Stimulated activated CD4-positive, alpha-beta T cell treated with anti-CD3 and anti-CD28 coated beads, Interleukin-2, amount 100 ng/mL, for 48 hours (primary cell): ENCODE measurements at places on chromosomes 7 and 10.
A peak's percentile ranks its signal among the peaks of the same experiment; 100 is the strongest.

DNA sequence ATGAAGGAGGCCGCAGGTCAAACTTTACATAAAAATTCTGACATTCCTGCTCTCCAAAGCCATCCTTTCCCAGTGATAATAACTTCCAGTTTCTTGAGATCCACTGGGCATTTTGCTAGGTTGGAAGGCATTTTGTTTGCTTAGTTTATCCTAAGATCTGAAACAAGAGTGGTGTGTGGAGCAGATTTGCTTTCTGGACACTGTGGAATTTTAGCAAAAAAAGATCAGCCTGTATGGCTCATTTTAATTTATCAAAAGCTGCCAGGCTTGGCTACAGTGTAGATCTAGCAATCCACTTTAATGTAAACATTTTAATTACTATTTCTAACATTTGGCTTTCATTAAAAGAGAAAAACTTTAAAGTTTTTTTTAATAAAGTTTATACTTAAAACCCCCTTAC is 124.8 kb downstream of the SAMD9 start:
- no peak for DNase-seq

DNA sequence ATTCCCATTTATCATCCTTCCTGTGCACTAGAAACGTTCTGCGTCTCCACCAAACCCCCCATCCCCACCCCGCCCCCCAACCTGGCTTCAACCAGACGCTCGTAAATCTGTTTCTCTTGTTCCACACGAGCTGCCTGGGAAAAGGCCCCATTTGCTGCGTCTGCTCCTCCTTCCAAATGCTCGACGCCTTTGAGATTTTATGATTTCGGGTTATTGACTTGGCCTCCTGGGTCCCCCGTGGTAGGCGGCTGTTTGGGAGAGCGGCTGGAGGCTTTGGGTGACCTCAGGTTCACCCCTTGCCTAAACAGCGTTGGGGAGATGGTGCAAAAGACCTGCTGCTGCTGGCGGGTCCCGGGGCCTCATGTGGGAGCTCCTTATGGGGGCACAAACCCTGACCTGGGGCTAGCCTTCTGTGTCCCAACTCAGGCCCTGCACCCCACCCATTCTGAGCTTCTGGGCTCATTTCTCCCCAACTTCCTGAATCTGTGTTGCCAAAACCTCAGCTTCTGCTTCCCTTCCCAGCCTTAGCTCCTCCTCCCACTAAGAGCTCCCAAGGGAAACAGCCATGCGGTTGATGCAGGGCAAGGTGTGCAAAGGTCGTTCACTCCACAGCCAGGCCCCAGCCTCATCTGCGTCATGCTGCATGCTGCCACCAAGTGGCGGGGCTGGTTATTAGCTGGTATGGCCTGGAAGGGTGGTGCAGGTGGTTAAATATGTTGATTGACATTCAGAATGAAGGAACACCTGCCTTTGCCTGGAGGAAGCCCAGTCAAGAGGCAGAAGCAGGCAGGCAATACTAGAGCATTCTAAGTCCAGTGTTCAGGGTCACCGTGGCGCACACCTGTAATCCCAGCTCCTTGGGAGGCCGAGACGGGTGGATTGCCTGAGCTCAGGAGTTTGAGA is 49.1 kb upstream of the ELN start:
- peak; percentile 6 for DNase-seq

GRCh38 chr7:157932498-157933218 is 595.9 kb downstream of the DNAJB6 start:
- no peak for DNase-seq

DNA sequence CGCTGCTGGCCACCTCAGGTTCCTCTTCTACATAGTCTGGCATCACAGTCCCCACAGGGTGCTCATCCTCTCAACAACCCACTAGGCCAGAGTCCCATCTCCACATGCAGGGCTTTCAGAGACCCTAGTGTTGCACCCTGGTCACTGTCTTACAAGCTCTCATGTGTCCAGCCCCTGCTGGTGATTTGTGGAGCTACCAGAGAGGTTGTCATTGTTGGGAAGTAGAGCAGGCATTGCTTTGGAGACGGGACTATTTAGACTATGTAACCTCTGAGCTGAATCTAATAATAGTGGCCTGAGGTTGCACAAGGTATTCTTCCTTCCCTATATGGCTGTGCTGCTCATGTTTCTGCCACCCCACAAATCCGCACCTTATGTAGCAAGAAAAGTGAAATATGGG is 135.3 kb upstream of the VWC2 start:
- DNase-seq: no peak

DNA sequence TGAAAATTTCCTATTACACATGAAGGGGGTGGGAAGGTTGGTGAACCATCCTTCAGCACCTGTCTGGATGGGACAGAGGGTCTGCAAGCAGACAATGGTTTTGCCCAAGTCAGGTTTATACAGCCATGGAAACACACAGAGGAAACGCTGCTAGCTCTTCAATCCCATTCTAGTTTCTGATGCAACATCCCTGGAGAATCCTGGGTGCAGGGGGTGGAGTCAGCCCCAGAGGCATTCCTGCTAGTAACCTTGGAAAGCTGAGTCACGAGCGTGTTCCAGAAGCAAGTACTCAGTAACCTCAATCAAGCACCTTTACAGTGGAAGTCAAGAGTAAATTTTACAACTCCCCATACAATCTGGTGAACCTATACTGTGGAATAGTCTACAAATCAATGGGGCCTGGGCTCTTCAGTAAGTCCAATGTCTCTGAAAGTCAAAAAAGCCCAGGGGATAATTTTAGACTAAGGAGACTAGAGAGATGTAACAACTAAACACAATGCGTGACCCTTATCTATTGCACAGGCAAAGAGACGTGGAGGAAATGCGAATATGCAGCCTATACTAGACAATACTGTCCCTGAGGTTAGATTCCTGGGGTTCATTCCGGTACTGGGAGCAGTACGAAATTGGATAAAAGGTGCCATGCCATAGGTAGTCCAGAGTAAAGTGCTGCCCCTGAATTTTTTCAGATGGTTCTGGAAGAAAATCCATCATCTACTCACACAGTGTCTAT is 95.4 kb downstream of the ZRANB1 start:
- no peak for DNase-seq

DNA sequence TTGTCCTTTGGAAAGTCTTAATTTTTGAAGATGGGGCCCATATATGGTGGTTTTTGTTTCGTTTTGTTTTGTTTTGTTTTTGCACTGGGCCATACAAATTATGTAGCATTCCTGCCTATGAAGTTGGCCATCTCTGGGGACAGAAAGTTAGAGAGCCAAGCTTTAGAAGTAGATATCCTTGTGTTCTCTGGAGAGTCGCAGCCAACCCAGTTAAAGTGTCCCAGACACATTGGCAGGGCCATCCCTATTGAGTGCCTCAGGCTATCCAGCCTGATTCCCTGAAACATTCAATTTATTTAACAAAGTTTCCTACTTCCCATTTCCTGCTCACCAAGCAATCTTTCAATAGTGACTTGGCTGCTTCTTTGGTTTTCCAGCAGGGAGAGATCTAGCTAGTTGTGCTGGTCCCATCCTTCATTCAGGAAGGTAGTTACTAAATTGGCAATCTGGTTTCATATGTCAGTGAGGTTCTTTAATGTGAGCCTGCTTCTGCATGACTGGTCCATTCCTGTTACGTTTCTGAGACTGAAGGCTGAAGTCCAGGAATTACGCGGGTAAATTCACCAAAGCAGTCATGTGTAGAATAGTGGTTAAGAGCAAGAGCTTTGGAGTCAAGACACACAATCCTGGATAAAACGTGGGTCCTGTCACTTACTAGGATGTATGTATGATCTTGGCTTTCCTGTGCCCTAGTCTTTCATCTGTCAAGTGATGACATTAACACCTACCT is 49.3 kb upstream of the HBP1 start:
- DNase-seq: no peak

GRCh38 chr10:69632516-69633199 is 2.6 kb downstream of the FAM241B start:
- no peak for DNase-seq
